ENCODE measurements at places on chromosomes 3 and 15.

DNA sequence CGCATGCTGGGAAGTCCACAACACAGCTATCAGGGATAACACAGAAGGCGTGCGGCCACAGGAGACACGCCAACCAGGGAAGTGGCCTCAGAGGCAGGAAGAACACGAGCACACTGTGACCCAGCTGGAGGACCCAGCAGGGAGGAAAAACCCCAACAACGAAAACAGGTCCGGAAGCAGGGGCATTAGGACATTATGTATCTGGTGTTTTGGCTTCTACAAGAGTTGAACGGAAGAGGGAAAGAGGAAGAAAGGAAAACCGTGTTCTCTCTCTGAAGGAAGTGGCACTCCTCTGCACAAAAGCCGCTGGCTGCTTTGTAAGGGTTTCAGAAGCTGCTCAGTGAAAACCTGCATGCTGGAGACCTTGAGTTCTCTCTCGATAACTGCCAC lies 61.8 kb downstream of the HACD2 start:
- DNase-seq: no peak

- DNase-seq: no peak
Measured at GRCh38 chr3:30663533-30664241, 57.3 kb downstream of the TGFBR2 start.

- no peak for DNase-seq
Measured at GRCh38 chr15:67944010-67944641, 104.3 kb upstream of the RNU6-1 start.

DNA sequence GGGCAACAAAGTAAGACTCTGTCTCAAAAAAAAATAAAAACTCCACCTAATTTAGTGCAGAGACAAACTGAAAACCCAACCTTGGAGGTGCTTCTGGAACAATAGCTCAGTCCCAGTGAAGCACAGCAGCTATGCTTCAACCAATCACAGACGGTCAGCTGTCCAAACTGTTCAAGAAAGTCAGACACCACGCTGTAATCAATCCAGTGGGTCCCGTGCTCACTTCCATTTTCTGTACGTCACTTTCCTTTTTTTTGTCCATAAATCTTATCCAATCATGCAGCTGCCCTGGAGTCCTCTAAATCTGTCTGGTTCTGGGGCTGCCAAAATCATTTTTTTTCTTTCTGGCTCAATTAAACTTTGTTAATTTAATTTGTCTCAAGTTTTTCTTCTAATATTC lies 93.6 kb upstream of the FAM174B start:
- no peak for DNase-seq

GRCh38 chr15:80026754-80027153 lies 32.7 kb upstream of the ZFAND6 start:
- DNase-seq: no peak

GRCh38 chr3:111802700-111803099 lies 56.4 kb upstream of the PHLDB2 start:
- no peak for DNase-seq

- peak; percentile 13 for DNase-seq
Measured at GRCh38 chr3:8239718-8240695, 261.6 kb upstream of the LMCD1 start.

DNA sequence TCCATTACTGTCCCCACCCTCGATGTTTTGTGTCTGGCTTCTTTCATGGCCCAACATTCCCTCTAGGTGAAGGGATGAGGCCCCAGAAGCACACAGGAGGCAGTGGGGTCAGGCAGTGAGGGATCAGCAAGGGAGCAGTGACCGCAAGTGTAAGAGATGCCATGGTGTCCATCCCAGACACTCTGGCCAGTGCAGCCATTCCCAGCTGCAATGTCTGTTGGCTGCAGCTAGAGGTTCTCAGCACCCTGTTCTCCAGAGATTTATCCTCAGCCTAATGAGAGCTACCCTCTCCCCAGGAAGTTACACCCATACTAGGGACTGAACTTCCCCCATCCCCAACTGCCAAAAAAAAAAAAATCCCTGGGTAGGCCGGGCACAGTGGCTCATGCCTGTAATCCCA lies 40.2 kb downstream of the TRANK1 start:
- DNase-seq: peak; percentile 84

DNA sequence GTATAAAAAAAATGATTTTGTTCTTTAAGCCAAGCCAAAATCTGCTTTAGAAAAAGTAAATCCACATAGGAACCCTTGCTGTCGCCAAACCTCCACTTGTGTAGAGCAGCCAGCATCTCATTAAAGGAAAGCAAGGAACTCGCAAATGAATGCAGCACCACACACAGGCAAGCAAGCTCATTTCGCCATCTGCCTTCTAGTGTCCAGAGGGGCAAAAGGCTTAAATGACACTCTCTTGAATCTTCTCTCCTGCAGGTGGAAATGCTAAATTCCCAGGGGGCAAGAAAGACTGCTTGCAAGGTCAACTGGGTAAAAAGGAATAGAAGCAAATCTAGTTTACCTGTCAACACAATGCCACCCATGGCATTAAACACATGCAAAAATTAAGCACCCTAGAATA lies 2.4 kb downstream of the MB21D2 start:
- no peak for DNase-seq

DNA sequence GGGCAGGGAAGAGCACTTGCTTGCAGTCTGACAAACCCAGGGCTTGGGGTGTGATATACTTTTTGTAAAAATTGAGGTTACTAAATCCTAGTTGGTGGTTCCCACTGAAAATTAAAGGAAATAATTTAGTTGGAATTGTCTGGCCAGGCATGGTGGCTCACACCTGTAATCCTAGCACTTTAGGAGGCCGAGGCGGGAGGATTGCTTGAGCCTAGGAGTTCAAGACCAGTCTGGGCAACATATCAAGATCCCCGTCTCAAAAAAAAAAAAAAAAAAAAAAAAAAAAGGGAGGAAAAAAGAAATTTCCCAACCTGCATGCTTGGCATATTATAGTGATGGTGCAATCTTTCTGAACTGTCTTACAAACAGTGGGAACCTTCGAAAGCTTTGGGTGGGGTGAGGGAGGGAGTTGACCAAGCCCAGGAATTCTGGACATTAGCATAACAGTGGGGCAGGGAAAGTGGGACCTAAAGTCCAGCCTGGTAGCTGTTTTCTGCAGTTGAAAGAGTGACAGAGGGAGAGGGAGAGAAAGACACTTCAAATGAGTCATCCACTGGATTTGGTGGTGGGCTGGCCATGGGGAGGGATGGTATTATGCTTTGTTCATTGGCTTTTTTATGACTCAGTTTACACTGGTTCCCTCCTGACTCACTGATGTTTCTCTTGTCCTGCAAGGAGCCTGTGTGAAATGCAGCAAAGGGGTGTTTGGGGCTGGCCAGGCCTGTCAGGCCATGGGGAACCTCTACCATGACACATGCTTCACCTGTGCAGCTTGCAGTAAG lies 41.1 kb downstream of the LIMD1 start:
- DNase-seq: no peak

DNA sequence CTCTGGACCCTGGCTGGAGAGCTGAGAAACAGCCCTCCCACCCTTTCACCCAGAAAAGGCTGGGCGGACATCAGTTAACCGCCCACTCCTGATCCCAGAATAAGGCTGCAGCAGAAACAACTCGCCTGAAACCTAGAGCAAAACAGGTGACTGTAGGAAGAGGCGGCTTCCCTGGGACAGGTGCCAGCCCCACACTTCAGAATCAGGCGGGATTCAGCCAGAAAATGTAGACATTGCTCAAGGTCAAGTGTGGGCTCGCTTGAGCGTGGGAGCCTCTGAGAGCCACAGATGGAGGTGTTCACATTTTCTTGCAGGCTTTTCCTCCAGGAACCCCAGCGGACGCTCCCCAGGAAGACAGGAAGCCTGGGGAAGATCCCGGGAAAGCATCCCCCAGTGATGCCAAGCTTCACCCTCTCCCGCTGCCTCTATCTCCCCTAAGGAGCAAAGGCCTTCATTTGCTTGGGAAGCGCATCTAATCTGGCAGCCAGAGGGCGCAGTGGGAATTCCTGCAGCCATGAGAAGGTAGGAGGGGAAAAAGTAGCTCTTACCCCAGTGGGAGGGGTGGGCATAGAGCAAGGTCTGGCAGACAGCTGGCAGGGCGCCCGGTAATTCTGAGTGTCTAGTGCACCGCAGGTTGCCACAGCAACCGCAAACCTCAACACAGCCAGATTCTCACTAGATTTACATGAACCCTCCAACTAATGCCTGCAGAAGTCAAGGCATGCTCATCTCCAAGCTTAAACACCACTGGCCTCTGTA lies 77.7 kb downstream of the OCA2 start:
- peak; percentile 71 for DNase-seq

GRCh38 chr15:90677807-90678790 lies 39.0 kb upstream of the BLM start:
- no peak for DNase-seq

DNA sequence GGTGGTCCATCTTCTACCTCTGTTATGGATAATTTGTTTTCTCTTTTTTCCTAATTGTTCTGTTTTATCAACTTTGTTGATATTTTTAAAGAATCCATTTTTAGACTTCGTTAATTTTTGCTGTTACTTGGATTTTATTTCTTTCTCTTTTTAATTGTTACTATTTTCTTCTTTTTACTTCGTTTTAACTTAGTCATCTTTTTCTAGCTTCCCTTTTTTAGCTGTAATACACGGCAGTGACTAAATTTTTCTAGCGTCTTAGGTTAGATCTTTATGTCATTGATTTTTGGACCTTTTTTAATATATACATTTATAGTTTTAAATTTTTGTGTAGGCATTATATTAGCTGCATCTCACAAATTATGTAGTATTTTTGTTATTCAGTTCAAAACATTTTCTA lies 33.1 kb downstream of the ARIH2 start:
- DNase-seq: no peak

DNA sequence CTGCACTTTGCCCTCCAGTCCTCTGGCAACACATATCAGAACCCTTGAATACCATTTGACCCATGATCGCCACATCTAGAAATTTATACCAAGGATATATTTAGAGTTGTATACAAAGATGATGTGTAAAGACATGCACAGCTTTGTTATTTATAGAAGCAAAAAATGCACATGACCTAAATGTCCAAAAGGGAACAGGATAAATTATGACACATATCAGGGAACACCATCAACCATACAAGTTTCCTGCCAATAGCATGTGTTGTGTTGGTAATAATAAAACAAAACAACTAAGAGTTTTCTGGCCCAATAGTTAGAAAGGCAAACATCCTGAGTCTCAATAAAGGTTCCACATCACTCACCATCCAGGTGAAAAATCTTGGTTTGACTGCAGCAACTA lies 51.5 kb downstream of the AAGAB start:
- DNase-seq: no peak

DNA sequence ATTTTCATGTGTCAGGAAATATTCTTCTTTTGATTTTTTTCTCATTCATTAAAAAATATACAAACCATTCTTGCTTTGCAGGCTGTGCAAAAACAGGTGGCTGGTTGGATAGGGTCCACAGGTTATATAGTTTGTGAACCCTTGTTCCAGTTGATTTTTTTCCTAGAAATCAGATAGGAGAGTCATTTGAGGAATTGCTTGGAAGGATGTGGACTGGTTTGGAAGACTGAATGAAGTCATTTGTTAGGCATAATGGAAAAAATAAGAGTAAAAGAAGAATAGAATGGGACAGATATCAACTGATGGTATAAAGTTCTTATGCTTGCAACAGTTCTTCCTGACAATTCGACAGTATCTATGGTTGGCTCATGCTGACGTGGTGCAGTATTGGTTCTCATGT lies 189.4 kb downstream of the PTPRG start:
- no peak for DNase-seq

DNA sequence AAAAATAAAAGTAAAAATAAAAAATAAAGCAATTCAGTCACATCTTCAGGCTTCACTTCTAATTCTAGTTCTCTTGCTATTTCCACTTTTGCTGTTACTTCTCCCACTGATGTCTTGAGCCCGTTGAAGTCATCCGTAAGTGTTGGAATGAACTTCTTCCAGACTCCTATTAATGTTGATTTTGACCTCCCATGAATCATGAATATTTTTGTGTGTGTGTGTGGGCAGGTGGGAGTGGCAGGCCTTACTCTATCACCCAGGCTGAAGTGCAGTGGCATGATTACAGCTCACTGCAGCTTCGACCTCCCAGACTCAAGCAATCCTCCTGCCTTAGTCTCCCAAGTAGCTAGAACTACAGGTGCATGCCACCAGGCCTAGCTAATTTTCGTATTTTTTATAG lies 10.7 kb downstream of the USP4 start:
- no peak for DNase-seq

- DNase-seq: no peak
Measured at GRCh38 chr15:58545307-58546065, 113.7 kb downstream of the LIPC start.

- peak; percentile 58 for DNase-seq
Measured at GRCh38 chr3:139937674-139938279, 2.8 kb downstream of the CLSTN2 start.

Measured in NCI-H146 (cell line).